ENCODE measurements at places on chromosomes 5 and 9. TPM values are rescaled to one million over a fixed set of nuclear protein-coding genes. Genes with fewer than 3 reads are reported as not detected.

Gene SLC46A2
- total RNA-seq: not detected

- DNase-seq: no peak
These were observed 19.1 kb upstream of the KCNMB1 start for GRCh38 chr5:170408226-170408625.

Gene PCDHB15
- total RNA-seq: 1.4 TPM

GRCh38 chr5:161483721-161484120 is 62.8 kb downstream of the GABRB2 start:
- DNase-seq: no peak

Gene AMBP
- not detected for total RNA-seq

DNA sequence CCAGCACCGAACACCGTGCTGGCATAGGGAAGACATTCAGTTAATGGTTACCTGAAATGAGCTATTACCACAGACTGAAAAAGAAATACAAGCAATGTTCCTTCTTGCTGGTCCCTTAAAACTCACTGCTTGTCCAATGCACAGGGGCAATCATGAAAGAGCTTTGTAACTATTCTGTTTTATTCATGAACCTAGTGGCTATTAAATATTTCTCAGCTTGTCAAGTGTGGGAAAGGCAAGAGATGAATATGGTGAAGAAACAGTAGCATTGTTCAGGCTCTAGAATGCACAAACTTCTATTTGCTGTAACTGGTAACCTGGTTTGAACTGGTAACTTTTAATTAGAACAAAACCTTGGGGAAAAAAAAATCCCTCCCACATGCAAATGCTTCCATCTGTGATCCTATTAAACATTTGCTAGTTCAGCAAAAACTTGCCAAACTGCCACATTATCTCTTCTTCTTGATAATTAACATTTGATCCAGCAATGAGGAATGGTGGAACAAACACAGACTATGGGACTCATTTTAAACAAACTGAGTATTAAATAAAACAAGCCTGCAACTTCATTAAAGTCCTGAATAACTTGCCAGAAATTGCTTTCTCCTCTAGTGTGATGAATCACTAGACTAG is 36.1 kb downstream of the YIPF5 start:
- DNase-seq: no peak

- DNase-seq: no peak
These were observed 479.4 kb downstream of the DMAC1 start for GRCh38 chr9:7320139-7320538.

DNA sequence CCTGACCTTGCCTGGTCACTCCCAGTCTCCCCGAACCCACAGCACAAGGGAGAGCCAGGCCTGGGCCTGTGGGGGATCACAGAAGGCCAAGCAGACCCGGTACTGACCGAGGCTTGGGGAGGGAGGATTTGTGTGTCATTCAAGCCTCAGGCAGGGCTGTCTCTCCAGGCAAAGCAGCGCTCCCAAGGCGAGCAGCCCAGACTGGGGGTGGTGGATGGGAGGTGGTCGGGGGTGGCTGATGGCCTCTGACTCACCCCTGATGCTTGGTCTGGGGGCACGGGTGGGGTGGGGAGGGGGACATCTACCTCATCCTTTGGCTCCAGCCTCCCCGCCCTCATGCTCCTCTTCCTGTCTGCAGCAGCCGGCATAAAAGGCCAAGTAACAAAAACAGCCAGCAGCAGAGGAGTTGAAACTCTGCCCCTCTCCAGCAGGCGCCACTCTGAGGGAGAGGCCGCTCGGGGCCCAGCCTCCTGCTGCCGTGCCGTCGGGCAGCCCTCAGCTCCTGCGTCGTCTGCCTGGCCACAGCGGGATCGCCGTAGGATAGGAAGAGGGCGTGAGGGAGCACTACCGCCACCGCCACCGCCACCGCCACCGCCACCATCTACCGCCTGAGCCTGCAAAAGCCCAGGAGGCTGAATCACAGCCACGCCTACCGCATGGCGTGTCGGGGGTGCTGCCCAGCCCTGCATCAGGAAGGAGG is 166.0 kb downstream of the OLFM1 start:
- no peak for DNase-seq

Gene KCNV2
- not detected for total RNA-seq

DNA sequence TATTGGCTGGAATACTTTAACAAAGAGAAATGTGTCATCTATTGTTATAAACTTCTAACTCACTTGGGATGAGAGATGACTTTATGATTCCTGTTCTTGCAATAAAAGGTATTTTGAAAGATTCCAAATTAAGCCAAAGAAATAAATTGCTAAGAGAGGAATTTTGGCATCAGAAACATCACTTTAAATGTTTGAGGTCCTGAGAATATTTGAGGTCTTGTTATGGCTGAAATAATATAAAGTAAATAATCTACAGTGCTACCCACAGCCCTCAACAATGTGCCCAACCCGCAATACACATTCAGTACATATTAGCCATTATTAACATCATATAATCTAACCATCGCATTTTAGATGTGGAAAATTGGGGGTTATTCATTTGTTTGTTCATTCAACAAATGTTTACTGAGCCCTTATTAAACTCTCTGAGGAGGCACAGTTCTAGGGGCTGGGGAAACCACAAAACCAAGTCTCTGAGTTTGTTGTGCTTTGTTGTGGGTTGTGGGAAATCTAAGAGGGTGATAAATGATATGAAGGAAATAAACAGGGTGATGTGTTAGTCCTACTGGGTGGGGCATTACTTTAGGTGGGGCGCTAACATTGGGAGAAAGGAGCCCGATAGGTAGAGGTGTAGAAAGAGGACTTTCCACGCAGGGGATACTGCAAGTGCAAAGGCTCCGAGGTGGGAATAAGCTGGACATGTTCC is 135.2 kb upstream of the CLINT1 start:
- DNase-seq: no peak

GRCh38 chr5:98521821-98522220 is 251.6 kb upstream of the RGMB start:
- DNase-seq: no peak

Gene SLC45A2
- under 0.01 TPM for total RNA-seq

DNA sequence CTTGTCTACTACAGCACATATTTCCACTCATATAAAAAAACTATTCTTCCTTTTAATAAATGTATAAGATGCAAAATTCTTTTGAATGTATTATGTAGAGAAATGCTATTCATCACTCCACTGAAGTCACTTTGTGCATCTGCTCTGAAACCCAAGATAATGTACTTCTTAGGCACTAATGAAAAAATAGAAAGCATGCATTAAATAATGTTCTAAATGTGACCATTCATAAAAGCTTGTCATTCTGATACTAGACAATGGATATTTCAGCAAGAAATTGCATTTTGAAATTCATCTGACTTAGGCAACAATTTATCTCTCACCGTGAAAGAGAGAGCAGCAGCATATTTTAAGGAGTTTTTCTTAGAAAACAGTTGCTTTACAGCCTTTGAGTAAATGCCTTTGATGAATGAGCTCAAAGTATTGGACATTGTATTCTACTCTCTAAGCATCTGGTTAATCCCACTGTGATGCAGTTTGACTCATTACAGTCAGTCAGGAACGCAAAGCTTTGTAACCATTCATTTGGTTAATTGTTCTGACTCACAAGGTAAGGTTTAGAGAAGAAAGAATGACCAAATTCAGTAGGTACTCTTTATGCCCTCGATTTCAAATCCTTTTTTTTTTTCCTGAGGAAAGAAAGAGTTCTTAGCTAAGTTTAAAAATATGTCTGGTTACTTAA is 2233.8 kb upstream of the C9orf72 start:
- DNase-seq: no peak

- DNase-seq: no peak
These were observed 7.2 kb upstream of the ARSI start for GRCh38 chr5:150309886-150310239.

- DNase-seq: peak; percentile 87
These were observed 47.9 kb downstream of the STOM start for GRCh38 chr9:121322037-121322736.

- DNase-seq: no peak
These were observed 81.3 kb upstream of the DPYSL3 start for GRCh38 chr5:147591120-147591519.

- DNase-seq: no peak
These were observed 677.5 kb downstream of the ACTL7B start for GRCh38 chr9:108178318-108178717.

DNA sequence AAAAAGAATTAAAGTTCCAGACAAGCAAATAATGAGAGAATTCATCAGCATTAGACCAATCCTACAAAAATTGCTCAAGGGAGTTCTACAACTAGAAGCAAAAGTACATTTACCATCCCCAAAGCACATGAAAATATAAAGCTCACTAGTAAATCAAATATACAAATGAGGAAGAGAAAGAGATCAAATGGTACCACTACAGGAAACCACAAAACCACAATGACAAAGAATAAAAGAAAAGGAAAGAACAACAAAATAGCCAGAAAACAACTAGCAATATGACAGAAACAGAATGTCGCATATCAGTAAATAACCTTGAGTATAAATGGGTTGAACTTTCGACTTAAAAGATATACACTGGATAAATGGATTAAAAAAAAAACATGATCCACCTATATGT is 739.0 kb downstream of the DTWD2 start:
- DNase-seq: no peak

DNA sequence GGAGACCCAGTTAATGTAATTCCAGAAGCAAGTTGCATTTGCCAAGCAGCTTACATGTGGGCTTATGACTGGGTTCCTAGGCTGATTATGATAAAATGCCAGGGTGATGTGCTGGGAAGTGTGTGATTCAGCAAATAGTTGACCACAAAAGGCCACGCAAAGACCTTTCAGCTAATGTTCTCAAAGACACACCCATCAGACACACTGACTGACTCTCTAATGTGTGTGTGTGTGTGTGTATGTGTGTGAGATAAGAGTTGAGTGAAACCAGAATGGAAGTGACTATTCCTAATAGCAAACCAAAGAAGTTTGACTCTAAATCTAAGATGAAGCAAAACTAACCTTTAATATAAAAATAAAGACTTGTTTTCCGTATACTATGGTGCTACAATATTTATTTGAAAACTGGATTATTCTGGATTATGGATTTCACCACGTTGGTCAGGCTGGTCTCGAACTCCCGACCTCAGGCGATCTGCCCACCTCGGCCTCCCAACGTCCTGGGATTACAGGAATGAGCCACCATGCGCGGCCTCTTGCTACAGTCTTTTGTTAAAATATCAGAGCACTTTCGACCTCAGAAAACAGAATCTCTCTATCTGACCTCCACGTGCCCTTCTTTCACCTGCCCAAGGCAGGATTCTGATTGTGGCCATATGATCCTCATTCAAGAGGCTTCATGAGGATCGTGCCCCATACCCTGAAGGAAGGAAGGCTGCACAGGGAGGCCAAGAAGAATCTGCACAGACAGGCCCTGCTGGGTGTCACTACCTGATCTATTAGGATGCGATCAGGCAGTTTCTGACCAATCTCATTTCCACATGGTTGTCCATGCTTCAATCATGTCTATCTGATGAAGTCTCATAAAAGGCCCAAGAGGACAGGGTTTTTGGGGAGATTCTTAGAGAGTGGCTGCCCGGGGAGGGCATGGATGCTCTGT is 75.6 kb downstream of the USP20 start:
- peak; percentile 69 for DNase-seq

Gene INSL6
- not detected for total RNA-seq

Gene GABRA1
- not detected for total RNA-seq

DNA sequence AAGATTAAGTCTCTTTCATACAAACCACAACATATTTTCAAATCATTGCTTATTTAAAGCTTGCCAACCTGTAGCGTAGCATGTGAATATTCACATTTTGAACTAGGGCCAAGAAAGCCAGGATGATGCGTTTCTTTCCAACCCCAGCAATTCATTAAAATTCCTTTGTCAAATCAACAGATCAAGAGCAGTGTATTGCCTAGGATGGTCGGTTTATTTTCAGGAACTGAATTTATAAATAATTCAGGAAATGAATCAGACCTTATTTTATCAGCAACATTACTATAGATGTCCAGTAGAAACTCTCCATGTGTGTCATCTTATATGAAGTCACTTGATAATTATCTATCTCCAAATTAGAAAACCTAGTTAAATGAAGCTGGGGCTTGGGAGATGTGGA is 13.2 kb upstream of the AUH start:
- peak; percentile 73 for DNase-seq

- no peak for DNase-seq
These were observed 157.9 kb downstream of the TRPM3 start for GRCh38 chr9:70963554-70963953.
